ENCODE measurements at places on chromosomes 12 and 14.

DNA sequence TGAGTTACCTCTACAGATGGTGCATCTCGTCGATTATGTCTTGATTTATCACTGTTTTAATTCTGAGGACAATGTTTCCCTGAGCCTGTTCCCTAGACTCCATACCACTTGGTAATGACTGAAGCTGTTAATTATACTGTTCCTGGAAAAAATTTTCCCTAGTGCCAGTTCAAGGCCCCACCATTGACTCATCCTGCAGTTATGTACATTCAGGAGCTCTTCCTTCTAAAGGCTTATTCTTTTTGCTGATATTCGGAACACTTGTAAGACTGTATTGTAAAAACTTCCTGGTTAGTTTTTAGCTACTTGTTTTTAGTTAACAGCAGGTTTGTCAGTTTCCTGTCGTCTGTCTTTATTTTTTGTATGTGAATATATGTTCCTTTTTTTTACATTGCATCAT lies 30.4 kb upstream of the PPP2R5E start:
- DNase-seq = peak; percentile 21

DNA sequence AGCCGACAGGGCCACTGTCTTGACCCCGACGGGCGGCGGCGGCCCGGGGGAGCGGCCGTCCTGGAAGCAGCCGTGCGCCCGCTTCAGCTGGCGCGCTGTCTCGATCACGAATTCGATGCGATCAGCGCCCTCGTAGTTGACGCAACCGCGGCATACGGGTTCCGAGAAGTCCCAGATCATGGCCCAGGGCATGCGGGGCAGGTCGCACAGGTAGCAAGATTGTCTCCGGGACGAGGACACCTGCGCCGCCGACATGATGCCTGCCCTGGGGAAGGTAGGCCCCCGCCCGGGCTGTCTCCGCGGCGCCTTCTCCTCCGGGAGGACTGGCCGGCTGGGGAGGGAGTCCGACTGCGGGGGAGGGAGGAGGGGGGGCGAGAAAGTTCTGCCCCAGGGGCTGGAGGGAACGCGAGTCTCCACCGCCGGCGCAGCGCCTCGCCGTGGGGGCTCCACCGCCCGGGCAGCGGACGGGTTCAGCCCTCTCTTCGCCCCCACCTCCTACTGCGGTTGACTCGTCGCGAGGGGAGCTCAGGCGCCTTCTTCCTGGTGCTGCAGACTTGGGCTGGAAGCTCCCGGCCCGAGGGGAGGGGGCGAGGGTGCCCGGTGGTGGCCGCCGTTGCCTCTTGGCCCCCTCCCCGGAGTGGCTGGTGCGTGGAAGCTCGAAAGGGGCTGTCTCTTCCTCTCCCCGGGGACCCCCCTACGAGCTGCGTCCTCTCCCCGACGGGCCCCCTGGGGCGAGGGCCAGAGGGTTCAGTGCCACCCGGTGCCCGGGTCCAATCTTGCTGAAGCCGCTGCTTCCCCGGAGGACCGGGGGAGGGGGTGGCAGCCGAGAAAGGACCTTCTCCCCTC lies 747 bp downstream of the IRF2BPL start:
- DNase-seq = peak; percentile 85

DNA sequence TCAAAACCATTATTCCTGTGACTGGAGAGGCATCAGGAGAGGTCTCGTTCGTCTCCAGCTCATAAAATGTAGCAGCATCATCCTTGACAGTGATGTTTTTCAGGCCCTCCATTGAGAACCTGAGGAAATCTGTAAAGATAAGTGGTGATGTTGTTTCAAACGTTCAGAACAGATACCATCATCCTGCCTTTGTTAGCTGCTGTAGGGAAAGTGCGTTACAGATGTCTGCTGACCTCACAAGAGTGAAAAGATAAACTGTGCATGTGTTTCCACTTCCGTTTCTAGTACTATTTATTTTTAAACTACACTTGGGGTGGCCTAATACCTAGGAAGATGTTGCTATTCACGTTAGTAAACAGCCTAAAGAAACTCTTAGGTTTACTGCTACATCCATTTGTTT lies 28.4 kb downstream of the BCL2L14 start:
- DNase-seq = no peak

- DNase-seq = no peak
Measured at GRCh38 chr12:122412851-122413433, 9.5 kb downstream of the CLIP1 start.

DNA sequence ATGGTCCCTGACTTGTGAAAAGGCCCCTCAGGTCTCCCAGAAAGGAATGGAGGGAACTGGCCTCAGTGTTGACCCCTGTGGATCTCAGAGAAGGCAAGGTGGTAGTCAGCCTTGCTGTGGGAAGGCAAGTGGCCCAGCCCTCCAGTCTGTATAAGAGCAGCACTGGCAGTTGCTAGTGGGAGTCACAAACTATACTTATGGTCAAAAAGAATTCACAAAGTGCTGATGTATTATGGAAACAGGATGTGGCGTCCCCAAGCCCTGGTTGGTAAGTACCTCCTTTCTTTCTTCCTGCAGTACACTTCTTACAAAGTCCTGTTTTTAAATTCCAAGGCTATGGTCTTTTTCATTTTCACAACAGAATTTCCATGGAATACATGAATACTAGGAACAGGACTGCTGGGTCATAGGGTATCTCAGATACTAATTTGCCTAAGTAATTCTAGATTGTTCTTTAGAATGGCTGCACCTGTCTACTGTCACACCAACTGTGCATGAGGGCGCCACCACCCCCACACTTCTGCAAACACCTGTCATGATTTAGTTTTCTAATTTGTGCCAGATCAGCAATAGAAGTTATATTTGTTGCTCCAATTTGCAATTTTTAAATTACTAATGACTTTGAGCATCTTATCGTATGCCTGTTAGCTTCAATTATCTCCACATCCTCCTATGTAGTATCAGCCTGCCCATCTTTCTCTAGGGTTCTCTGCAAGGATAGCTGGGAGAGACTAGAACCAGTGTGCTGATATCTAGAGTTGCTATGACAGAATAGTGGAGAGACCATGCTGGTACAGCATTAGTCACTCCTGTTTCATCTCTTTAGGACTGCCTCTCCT lies 40.7 kb upstream of the TMEM263 start:
- no peak for DNase-seq

DNA sequence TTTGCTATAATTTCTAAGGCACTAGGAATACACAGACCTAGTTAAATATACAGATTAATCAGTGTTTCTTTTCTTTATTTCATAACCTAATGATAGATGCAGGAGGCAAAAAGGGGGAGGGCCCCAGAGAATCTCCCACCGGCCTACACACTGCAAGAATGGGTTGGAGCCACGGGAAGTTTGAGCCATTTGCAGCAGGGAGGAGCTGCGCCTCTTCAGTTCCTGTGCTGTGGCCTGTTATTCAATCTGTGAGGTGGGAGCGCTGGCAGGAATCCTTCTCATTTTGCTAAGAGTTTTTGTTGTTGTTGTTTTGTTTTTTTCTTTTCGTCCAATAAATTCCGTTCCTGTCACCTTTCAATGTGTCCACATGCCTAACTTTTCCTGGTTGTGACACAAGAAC lies 251.3 kb upstream of the RPL10L start:
- DNase-seq = no peak
